ENCODE measurements at places on chromosomes 16 and 17. TPM values are rescaled to one million over a fixed set of nuclear protein-coding genes. Genes with fewer than 3 reads are reported as not detected.

Gene OR2C1
- total RNA-seq: not detected

Gene SPN
- 52.5 TPM for total RNA-seq

Gene TMEM98
- 176 TPM for total RNA-seq

Gene METRNL
- total RNA-seq: 81.1 TPM

Gene CCDC154
- 0.63 TPM for total RNA-seq

Gene TTYH2
- 10.6 TPM for total RNA-seq

Gene C17orf78
- total RNA-seq: not detected

Gene SPNS3
- total RNA-seq: 1.6 TPM

Gene KIF2B
- not detected for total RNA-seq

Gene CCT6B
- total RNA-seq: 3.6 TPM

Gene ALOX12B
- total RNA-seq: 0.46 TPM

Gene AFMID
- 34.9 TPM for total RNA-seq

Gene IL17C
- total RNA-seq: not detected

Gene TNFRSF17
- 1.5 TPM for total RNA-seq

Gene TPPP3
- total RNA-seq: 371 TPM

Data from lung (tissue), 17 donors.